Ecto neural progenitor cell (in vitro differentiated cells): ENCODE measurements at places on chromosomes 6 and 20.
A peak's percentile ranks its signal among the peaks of the same experiment; 100 is the strongest.

DNA sequence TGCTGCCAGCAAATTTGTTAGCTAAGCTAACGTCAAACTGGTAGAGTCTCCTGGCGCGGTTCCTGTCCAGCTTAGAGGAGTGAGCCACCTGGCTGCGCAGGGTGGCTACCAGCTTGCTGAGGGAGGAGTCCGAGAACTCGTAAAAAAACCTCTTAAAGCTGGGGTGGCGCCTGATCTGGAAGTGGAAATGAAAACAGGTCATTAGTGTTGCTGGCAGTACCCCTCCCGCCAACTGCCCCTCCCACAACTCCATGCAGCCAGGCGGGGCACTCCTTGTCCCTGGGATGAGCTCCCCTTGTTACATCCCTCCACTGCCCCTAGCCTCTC lies 17.3 kb downstream of the BNIP5 start:
- DNase-seq = no peak

DNA sequence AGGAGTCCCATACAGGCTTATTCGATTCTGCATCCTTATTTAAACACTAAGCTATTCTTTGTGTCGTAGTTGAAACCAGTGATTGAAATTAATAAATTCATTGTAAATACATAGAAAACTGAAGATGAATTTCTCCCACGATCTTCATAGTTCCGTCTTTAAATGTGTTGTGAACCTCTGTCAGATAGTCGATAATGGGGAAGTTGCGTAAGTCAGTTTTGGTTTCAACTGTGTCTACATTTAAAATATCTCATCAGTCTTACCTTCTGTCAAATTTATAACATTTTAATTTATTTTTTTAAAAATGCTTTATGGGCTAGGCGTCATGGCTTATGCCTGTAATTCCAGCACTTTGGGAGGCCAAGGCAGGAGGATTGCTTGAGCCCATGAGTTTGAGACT lies 12.7 kb downstream of the STX11 start:
- no peak for DNase-seq

DNA sequence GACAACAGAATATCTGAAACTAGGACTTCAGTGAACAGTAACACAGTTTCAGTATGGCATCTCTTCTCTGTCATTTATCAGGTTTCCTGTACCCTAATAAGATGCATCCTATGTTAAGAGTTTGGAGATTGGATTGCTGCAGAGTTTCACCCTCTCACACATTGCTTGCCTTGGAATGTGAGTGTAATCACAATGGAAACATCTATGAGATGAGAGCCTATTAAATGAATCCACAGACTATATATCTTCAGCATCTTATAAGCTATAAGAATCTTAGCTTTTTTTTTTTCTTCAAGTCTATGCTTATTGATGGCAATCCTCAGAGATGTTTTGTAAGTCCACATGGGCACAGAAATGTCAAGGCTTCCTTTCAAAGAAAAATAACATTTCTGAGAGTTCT lies 292.5 kb downstream of the PRKN start:
- no peak for DNase-seq

DNA sequence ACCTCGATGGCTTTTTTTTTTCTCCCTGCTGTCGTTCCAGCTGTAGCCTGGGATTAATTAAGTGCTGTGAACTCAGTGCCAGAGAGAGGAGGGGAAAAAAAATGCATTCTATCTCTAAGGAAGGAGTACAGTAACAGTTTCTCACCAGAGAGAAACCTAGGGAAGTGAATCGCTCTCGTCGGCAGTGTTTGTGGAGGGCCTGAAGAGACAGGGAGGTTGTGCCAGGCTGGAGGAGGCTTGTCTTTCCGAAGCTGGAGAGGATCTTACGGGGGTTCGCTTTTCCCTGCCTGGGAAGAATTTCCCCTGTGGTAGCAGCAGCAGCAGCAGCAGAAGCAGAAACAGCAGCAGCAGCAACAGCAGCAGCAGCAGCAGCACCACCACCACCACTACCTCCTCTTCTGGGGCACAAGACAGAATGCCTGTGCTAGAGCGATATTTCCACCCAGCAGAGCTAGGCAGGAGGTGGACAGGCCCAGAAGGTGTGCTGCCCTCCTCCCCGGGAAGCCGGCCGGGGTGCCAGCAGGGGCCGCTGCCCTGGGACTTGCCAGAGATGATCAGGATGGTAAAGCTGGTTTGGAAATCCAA lies 186.5 kb downstream of the PDE7B start:
- no peak for DNase-seq

GRCh38 chr6:134029495-134030455 lies 22.6 kb downstream of the SLC2A12 start:
- no peak for DNase-seq

DNA sequence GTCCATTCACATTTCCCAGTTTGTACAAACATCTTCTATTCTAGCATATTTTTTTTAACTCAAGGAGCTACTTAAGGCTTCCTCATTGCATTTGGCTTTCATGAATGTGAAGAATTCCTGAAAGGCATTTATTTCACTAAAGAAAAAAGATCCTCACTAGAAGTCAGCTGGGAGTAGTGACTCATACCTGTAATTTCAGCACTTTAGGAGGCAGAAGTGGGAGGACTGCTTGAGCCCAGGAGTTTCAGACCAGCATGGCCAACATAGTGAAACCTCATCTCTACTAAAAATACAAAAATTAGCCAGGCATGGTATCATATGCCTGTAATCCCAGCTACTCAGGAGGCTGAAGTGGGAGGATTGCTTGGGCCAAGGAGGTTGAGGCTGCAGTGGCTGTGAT lies 30.9 kb upstream of the XRN2 start:
- DNase-seq = no peak

- no peak for DNase-seq
Observed at GRCh38 chr6:33602180-33602579, 18.9 kb upstream of the ITPR3 start.

DNA sequence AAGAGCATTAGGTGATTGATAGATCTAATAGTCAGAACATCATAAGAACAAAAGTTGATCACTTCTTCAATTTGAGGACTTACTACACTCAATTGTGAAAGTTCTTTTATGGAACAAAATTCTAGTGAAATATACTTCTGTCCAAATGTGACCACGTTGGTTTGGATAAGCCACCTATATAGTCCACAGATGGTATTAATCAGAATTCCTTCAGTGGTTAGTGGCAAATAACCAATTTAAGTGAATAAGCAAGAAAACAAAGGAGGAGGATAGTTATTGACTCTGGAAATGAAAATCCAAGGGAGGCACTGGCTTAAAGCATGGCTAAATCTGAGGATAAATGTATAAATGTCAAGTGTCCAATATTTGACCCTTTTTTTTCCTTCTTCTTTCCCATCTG lies 268.5 kb upstream of the MARCKS start:
- no peak for DNase-seq

DNA sequence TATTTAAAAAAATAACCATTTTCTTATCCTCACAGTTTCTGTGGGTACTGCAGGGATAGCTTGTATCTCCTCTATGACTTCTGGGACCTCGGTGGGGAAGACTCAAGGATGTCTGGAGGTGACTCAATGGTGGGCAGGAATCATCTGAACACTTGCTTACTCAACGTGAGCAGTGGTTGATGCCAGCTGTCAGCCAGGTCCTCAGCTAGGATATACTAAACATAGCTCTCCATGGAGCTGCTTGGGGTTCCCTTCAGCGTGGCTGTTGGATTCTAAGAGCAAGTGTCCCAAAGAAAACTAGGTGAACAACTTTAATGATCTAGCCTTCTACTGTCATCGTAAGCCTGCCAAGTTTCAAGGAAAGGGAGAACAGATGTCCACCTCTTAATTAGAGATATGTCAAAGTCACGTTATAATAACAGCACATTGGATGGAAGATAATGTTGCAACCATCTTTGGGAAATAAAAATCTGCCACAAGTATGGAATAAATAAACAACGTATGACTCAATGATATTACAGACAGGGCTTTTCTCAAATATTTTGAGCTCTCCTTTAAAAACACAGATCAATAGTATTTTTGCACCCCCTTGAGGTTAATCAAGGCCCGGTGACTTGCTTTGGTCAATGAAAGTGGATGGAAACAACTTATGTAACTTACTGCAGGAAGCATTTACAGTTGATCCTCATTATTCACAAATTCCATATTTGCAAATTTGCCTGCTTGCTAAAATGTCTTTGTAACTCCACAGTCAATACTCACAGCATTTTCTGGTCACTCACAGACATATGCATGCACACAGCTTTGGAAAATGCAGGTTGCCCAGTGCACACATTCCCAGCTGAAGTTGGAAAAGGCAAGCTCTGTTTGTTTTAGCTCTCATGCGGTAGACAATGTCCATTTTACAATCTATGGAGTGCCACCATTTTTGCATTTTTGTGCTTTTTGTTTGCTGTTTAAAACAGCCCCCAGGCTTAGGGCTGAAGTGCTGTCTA lies 6.6 kb upstream of the HEBP2 start:
- DNase-seq = no peak

GRCh38 chr6:41599015-41599851 lies 39.0 kb upstream of the MDFI start:
- DNase-seq = no peak

DNA sequence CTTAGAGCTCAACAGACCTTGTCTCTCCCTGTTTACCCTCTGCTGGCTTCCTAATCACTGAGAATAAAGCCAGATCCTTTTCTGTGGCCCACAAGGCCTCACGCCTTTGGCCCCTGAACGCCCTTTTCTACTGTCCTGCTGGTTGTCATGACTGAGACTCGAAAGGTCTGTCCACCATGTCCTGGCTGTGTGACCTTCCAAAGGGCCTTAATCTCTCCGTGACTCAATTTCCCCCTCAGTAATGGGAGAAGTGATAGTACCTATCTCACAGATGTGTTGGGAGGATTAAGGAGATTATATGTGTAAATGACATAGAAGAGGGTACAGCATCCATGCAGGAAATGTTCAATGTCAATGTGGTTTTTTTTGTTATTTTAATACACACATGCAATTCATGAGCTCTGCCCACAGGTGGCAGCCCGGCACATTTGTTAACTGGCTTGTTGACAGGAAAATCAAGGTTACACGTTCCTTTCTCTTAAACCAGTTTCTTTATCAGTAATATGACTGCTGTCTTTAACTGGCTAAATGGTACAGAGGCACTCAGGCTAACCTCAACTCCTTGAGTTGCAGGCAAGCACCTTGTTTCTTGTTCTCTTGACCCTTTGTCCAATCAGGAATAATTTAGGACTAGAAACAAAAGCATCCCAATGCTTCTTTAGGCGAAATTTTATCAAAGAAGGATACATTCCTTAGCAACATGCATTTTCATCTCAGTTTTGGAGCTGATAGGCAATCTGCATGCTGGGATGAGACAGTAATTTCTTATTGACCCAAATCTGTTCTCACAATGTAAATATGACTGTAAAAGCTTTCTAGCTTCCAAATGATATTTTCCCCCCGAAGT lies 16.6 kb downstream of the SLC22A1 start:
- DNase-seq = no peak

GRCh38 chr20:8361006-8361652 lies 229.1 kb downstream of the PLCB1 start:
- DNase-seq = no peak

GRCh38 chr6:74467533-74468215 lies 738.2 kb downstream of the COL12A1 start:
- DNase-seq = no peak

- peak; percentile 52 for DNase-seq
Observed at GRCh38 chr6:47780510-47781356, 1.1 kb upstream of the OPN5 start.

GRCh38 chr20:2879146-2879545 lies 5.9 kb downstream of the PTPRA start:
- no peak for DNase-seq

GRCh38 chr20:35690265-35690664 lies 8.9 kb downstream of the NFS1 start:
- DNase-seq = no peak

GRCh38 chr6:20172842-20173456 lies 39.3 kb downstream of the MBOAT1 start:
- DNase-seq = no peak

- no peak for DNase-seq
Observed at GRCh38 chr6:113281014-113281413, 576.1 kb upstream of the MARCKS start.

DNA sequence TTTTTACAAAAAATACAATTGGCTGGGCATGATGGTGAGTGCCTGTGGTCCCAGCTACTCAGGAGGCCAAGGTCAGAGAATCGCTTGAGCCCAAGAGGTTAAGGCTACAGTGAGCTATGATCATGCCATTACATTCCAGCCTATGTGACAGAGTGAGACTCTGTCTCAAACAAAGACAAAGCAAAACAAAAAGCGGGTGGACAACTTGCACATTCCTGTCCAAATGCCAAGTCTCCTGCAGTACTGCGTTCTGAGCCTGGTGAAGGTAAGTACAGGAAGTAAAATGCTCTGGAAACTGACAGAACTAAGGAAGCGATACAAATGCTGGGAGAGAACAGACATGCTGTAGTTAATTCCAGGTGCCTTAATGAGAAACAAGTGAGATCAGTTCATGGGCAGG lies 20.4 kb upstream of the TMEM242 start:
- no peak for DNase-seq

- DNase-seq = no peak
Observed at GRCh38 chr20:25320035-25320800, 70.4 kb downstream of the ABHD12 start.

DNA sequence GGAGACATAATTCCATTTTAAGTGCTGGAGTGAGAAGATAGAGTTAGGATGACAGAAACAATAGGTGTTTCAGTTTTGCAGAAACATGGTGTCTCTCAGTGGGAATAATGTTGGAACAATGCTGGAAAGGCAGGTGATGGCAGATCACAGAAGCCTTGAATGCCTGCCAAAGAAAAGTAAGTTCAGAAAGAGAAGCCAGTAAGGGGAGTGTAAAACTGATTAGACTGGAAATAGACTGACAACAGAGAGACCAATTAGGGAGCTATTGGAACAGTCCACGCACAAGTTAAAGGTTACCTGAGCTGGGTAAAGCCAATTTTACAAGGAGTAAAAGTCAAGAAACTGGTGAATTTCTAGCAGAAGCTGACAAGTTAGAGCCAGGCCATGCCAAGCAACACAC lies 142.9 kb downstream of the TFAP2A start:
- no peak for DNase-seq

DNA sequence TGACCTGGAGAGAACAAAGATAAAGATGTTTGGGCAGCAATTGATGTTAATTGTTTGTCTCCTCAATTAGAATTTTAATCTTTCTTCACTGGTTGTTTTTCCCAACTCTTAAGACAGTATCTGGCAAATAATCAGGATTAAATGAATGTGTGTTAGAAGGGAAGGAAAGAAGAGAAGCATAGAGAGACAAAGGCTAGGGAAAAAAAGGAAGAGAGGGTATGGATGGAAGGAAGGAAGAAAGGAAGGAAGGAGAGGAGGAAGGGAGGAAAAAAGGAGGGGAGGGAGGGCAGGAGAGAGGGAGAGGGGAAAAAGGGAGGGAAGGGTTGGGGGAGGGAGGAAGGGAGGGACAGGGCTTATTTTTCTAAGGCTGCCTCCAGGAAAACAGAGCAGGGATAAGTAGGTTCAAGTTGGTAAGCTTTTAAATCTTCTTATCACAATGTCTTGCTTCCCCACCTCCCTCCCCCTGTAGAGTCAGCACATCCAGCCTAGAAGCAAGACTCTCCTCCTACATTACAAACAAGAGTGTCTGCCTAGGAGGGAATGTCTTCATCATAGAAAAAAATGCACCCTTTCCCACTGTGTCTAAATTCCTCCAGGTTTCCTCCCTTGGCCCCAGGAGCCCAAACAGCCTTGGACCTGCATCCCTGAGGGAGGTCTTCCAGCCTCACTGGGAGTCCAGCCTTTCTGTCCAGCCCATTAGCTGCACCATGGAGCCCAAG lies 447.8 kb upstream of the JARID2 start:
- no peak for DNase-seq
